ENCODE measurements at places on chromosomes 1 and 21.

DNA sequence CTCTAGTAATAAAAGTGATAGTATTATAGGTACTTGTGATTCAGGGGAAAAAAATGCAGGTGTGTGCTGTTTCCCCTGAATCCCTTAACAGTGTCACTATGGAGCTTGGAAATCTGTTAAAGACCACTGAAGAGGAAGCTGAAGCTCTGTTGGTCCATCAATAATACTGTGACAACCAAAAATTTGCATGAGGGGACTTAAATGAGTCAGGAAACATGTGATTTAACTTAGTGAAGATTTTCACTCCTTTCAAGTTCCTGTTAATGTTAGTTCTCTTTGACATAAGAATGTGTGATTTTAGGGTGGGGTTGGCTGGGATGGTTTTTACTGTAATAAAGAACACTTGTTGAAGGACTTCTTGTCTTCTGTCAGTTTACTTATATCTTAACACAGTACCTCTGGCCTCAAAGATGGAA is 32.0 kb downstream of the VANGL2 start:
- DNase-seq: no peak

DNA sequence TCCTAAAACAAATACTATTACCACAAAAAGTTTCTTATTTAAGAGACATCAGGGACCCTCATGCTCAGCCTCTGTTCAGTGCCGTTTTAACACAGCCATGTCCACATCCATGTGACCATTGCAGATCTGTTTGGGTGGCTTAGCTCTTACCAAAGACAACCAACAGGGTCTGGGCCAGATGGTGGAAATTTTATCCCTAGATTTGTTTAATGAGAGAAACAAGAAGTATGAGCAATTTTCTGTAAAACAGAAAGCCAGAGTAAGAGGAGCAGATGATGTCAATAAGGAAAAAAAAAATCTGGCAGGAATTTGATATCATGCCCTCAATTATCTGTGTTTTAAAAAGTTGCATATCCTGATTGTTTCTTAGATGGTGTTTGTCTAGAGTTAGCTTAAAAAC is 299.9 kb downstream of the TM2D1 start:
- DNase-seq: no peak

DNA sequence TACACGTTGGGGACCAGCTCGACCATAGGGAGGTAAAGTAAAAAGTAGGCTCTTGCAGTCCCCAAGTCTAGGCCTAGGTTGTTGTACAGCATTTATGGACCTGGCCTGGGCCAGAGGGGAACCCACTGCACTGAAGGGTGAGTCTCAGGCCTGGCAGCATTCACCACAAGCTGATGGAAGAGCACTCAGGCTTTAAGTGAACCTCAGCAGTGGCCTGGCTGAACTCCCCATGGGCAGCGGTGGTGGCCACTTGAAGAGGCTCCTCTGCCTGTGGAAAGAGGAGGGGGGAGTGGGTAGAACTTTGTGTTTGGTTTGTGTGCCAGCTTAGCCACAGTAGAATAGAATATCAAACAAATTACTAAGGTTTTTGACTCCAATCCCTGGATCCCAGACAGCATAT is 176.2 kb upstream of the PRMT6 start:
- DNase-seq: no peak

- DNase-seq: no peak
These were observed 7.6 kb downstream of the SLC19A2 start for GRCh38 chr1:169478094-169478672.

GRCh38 chr1:94045465-94046056 is 75.4 kb downstream of the ABCA4 start:
- peak; percentile 58 for DNase-seq

GRCh38 chr1:228810878-228811711 is 75.8 kb downstream of the RHOU start:
- peak; percentile 55 for DNase-seq

DNA sequence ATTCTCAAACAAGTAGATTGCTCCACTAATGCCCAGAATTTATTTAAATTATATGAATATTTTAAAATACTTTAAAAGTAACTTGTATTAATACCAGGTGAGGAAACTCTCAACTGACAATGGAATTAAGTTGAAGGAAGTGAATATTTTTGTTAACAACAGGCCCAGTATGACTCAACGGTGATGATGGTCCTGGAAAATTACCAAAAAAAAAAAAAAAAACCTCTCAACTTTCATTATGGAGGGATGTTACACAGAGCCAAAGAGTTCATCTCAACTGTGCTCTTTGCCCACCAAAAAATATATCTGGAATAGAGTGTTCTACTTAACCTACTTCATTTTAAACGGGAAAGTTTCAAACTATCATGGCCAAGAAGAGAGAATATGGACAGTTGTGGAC is 28.3 kb downstream of the CFH start:
- DNase-seq: no peak

- no peak for DNase-seq
These were observed 15.3 kb upstream of the SSX2IP start for GRCh38 chr1:84705513-84705912.

DNA sequence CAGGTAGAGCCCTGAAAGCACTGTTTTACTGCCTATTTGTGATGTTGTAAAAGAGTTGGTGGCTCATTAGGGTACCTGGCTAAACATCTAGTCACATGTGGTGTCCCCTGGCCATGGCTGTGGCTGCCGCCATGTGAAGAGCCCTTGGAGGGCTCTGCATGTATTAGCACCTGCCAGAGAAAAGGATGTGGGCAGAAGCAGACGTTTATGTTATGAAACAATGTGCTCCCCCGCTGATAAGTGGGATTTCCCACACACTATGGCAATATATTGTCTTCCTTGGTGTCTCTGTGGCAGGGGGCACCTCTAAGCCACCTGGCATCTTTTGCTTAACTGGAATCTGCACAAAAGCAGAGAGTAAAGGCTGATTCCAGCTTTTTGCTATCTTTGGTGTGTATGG is 9.6 kb downstream of the TENT5C start:
- no peak for DNase-seq

DNA sequence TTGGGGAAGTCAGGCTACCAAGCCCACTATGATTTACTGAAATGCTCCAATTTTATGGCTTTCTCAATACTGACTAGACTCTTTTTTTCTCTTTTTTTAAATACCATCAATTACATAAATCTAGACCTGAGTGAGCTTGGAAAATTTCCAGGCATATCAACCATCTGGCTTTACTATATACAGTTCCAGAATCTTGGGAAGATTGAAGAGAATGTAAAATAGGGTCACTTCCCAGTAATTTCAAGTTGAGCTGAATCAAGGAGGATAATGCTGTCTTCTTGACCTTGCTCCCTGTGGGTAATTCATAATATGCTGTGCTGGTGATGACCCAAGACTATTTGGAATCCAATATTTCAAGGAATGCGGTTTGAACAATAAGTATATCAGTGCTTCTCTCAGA is 108.1 kb downstream of the MAP3K21 start:
- DNase-seq: no peak

DNA sequence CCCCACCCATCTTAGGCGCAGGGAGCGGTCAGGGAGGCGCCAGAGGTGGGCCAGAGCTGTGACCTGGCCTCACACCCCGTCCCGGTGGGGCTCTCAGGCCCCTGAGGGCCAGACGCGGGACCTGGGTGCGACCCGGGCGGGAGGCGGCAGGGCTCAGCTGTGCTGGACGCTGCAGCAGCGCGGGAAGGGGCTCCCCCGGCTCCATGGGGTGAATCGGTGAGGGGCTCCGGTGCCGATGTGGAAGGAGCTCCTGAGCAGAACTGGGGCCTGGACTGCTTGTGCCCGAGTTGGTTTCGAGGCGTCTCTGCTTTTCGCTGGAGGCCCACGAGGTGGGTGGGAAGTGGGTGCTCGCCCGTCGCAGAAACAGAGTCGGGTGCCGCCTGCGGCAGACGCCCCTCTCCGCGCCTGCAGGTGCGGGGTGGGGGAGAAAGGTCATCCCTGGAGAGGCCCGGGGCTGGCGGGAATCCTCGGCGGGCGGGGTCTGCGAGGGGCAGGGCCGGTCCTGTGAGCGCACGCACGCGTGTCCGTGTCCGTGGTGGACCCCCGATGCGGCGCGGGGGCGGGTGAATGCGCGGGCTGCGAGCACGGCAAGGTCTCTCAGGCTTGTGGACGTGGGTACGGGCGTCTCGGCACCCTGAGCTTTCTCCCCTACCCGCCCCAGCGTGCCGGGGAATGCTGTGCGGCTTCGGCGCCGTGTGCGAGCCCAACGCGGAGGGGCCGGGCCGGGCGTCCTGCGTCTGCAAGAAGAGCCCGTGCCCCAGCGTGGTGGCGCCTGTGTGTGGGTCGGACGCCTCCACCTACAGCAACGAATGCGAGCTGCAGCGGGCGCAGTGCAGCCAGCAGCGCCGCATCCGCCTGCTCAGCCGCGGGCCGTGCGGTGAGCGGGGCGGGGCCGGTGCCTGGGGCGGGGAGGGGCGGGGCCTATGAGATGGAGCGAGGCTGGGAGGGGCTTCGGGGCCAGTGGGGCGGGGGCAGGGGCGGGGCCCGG is 20.4 kb downstream of the AGRN start:
- peak; percentile 78 for DNase-seq

GRCh38 chr1:228765168-228765946 is 30.1 kb downstream of the RHOU start:
- no peak for DNase-seq

GRCh38 chr21:31119199-31119598 is 80.9 kb upstream of the KRTAP19-8 start:
- no peak for DNase-seq

DNA sequence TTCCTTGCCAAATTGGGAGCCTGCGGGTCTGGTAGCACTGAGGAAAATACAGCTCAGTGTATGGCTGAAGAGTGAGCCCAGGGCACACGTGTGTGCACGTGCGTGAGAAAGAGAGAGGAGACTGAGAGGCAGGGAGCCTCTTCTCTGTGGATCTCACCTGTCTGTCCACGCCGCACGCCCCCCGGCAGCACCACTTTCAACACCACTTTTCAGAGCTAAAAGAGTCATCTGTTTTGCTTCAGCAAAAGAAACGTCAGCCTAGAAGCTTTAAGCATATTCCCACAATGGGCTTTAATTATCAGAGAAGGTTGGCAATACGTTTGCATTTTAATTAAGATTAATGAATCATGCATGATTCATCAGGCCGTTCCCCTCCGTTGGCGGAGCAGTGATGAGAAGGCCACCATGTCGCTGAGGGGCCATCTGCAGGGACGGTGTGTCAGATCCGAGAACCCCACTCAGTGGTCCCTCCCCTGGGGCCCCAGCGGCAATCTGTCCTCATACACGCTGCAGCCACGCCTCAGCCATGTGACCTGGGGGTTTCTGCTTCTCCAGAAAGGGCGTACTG is 56.8 kb downstream of the SIK1 start:
- no peak for DNase-seq

- DNase-seq: no peak
These were observed 5.5 kb downstream of the OR2C3 start for GRCh38 chr1:247530785-247531184.

- peak; percentile 39 for DNase-seq
These were observed 57.3 kb downstream of the PSMG1 start for GRCh38 chr21:39125752-39126485.

DNA sequence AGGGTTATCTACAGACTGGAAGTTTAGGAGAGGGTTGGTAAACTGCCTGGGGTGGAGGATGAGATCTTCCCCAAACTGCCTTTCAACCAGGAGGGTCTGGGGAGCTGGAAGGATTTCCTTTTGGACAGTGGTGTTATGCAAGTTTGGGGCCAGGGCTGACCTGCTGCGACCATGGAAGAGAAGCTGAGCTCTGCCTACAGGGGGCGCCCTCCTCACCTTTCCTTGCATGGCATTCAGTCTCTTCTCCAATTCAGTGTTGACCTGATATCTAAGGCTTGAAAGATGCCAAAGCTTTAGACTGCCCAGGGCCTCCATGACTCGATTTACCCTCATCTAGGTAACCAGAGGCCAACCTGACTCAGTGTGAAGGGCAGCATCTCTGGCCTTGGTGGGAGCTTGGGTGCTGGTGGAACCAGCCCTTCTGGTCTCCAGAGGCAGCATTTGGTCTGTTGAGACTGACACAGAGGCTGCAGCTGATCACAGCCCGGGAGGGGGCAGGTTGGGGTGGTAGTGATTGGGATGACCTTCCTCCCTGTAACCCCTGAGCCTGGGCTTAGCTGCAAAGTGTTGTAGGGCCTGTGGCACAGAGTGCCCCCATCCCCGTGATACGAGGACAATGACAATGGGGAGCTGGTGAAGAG is 170.0 kb downstream of the GRIK3 start:
- no peak for DNase-seq

- DNase-seq: peak; percentile 22
These were observed 5.9 kb downstream of the LMO4 start for GRCh38 chr1:87334351-87335174.

DNA sequence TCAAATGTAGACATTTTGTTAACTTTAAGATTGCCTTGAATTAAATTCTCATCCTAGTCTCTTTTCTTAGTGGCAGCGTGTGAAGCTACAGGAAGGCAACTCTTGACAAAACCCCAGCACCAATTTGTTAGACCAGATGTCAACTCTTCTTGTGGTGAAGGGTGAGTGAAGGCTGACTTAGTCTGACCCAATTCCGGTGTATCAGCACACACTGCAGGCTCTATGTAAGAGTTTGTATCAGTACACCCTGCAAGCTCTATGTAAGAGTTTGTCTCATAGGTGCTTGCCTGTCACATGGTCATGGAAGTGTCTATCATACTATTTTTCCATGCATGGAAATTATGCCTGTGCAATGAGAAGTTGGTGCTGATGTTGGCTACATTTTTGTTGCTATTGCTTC is 16.8 kb downstream of the CR2 start:
- DNase-seq: no peak

DNA sequence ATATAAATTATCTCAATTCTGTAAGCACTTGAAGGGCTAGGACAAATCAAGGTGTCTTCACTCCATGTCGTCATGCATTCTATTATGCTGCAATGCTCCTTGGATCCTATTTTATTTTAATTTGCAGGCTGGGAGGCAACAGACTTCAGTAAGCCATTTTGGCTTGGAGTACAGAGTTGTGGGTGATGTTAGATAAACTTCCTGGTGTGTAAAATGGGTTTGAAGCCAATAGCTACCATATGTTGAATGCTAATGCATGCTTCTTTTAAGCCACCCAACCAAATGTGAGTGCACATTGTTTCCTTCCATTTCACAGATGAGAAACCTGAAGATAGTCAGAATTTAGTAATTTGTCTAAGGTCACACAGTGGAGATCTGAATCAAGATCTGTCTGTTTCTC is 482.8 kb downstream of the DISC1 start:
- DNase-seq: no peak

GRCh38 chr21:21631961-21632360 is 633.8 kb downstream of the NCAM2 start:
- peak; percentile 1 for DNase-seq

- no peak for DNase-seq
These were observed 1.5 kb downstream of the QSOX1 start for GRCh38 chr1:180156201-180156600.

DNA sequence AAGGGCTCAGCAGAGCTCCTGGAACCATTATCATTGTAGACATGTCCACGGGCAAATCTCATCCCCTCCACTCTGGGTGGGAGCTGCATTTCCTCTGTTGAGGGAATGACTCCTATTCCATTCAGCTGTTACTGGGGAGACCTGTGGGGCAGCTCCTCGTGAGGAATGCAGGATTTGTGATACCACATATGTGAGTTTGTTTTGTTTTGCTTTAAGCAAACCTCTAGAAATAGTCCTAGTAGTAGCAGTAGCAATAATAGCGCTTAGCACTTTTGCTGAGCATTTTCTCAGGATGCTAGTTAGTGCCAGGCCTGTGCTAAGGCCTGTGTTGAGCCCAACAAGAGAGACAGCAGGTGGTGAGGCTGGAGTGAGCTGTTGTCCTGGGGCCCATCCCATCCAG is 10.8 kb downstream of the OLIG1 start:
- no peak for DNase-seq

Measured in midbrain (tissue), 1 donor.